ENCODE measurements at places on chromosomes 1 and 21.
A peak's percentile ranks its signal among the peaks of the same experiment; 100 is the strongest.

- no peak for DNase-seq
Measured at GRCh38 chr1:244239261-244239770, 188.2 kb downstream of the ZBTB18 start.

- DNase-seq, result no peak
Measured at GRCh38 chr1:2250721-2251281, 22.7 kb downstream of the SKI start.

GRCh38 chr1:159279773-159280172 lies 22.4 kb upstream of the FCER1A start:
- DNase-seq, result no peak

- DNase-seq, result no peak
Measured at GRCh38 chr1:169896013-169896412, 2.3 kb upstream of the SCYL3 start.

DNA sequence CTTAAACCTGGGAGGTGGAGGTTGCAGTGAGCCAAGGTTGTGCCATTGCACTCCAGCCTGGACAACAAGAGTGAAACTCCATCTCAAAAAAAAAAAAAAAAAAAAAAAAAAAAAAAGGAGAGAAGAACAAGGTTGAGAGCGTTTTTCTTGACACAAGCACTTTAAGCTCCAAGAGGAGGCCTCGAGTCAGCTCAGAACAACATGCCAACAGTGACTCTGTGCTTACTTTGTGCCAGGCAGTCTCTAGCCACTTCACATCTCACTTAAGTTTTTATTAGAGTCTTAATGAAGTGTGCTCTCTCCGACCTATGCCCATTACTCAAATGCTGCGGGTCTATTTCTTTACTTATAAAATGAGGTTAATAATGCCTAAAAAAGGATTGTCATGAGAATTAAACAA lies 13.0 kb downstream of the ATP1A1 start:
- DNase-seq, result no peak

DNA sequence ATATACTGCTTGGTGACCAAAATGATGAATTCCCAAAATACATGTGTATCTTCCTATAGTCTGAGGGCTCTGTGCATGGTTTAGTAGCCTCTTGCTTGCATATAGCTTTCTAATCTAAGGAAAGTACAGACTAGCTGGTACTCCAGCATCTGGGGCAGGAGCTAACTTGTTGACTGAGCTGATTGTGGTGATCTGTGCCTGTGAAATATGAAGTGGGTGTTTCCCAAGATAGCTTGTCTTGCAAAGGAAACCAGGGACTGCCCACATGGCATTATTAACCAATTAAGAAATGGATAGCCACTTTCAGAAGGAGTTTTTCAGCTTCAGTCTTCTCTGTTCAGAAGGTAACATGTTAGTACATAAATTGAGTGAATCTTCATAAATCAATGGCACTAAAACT lies 219.8 kb downstream of the NEGR1 start:
- DNase-seq, result no peak

DNA sequence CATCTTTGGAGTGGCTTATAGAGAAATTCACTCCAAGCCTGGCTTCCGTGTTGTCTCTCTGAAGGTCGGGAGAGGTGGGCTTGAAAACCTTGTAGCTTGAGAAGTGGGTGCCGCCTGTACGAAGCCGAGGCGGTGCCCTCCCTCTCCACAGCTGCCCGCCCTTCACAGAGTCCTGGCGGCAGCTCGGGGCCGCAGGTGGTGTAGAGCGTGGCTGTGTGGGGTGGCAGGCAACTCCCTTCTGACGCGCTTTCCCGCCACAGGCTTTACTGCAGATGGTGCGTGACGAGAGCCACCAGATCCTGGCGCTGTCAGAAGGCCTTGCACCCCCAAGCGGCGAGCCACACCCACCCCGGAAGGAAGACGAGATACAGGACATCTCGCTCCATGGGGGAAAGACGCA lies 33.1 kb upstream of the DIP2A start:
- peak; percentile 50 for DNase-seq

- DNase-seq, result no peak
Measured at GRCh38 chr21:29896884-29897283, 42.9 kb downstream of the GRIK1 start.

GRCh38 chr1:208587110-208587509 lies 342.9 kb upstream of the PLXNA2 start:
- no peak for DNase-seq

DNA sequence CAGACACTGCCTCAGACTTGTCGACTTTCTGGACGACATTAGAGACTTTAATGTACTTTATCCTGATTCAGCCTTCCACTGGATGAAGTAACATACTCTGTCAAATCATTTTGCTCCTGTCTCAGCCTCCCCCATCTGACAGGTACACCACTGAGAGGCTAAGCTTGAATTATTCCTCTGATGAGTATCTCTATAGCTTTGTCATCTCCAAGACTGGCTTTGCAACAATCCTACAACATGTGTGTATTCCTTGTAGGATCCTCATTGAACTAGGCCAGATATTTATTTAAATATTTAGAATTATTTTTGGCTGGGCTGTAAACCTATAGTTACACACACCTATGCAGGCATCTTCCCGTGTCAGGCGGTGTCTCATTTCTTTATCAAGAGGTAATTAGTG lies 1.1 kb upstream of the TRIM58 start:
- no peak for DNase-seq

DNA sequence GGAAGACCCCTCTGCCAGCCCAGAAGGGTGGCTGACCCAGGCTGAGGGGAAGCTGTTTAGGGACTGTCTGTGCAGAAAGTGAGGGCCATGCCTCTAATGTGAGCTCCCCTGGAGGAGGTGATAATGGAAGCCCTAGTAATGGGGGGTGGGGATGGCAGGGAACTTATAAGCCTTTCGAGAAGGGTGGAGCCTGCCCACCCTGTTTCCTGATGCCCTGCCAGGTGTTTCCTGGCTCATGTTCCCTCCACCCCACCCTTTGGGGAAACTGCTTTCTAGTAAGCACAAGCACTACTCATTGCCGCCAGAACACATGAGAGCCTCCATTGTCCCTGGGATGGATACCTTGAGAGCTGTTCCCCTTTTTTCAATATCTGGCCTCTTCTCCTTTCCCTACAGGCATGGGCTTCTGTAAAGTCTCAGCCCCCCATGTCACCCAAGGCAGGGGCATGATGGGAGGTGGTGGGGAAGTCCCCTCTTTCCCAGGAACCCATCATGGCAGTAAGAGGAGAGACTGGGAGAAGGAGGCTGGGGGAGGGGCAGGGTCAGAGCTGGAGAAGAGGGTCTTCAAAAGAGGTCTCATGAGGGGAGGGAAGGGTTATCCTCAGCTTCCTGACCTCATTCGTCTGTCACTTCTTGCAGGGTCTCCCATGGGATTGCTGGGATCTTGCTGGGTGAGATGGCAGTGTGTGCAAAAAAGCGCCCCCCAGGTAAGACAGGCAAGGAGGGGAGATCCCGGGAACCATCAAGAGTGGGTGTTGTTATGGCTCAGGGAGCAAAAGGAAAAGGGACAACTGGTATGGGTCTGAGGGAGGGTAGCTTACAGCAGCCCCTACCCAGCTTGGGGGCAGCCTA lies 2.4 kb downstream of the ATP8B2 start:
- DNase-seq, result no peak

DNA sequence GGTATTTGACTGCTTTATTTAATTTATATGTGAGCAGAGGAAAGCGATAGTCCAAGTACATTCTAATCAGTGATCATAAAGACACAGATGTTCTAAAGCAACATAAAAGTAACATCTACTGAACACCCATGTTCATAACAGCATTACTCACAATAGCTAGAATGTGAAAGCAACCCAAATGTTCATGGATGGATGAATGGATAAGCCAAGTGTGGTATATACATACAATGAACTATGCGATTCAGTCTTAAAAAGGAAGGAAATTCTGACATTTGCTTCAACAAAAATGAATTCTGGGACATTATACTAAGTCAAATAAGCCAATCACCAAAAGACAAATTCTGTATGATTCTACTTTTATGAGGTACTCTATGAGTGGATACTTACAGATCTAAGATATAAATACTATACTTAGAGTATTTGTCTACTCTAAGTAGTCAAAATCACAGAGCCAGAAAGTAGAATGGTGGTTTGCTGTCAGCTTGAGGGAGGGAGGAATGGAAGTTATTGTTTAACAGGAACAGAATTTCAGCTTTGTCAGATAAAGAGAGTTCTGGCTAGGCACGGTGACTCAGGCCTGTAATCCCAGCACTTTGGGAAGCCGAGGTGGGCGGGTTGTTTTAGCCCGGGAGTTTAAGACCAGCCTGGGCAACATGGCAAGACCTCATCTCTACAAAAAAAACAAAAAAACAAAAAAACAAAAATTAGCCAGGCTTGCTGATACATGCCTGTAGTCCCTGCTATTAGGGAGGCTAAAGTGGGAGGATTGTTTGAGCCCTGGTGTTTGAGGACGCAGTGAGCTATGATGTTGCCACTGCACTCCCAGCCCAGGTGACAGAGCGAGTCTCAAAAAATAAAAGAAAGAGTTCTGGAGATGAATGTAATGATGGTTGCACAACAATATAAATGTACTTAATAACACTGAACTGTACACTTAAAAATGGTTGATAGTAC lies 79.7 kb upstream of the ARHGAP29 start:
- DNase-seq, result no peak

- DNase-seq, result no peak
Measured at GRCh38 chr1:77228836-77229235, 9.6 kb upstream of the PIGK start.

- no peak for DNase-seq
Measured at GRCh38 chr1:219397511-219397910, 215.4 kb downstream of the ZC3H11B start.

GRCh38 chr1:80673935-80674597 lies 1126.7 kb upstream of the ADGRL2 start:
- no peak for DNase-seq

GRCh38 chr1:20430355-20431175 lies 55.4 kb downstream of the CAMK2N1 start:
- DNase-seq, result no peak

GRCh38 chr1:177880339-177880891 lies 89.4 kb downstream of the SEC16B start:
- DNase-seq, result no peak

DNA sequence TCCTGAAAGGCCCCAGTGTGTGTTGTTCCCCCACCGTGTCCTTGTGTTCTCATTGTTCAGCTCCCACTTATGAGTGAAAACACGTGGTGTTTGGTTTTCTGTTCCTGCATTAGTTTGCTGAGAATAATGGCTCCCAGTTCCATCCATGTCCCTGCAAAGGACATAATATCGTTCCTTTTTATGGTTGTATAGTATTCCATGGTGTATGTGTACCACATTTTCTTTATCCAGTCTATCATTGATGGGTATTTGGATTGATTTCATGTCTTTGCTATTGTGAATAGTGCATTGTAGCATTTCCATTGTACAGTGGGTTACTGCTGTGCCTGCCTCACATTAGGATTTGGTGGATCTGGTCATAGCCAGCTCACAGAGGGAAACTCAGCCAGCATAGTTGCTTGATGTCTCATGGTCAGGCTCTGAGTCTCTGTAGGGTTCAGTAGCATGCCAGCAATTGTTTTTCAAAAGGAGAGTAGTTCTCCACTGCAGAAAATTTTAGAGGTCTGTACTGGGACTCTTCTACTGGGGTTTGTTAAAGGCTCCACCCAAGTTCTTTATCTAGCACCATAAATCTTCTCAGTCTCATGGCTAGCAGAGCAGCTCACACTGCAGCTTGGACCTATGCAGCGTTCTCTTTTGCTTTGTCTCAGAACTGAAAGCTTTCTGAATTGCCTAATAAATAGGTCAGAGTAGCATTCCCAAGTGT lies 41.0 kb downstream of the RUNX3 start:
- no peak for DNase-seq

- no peak for DNase-seq
Measured at GRCh38 chr1:46595127-46595526, 8.9 kb downstream of the MKNK1 start.

- no peak for DNase-seq
Measured at GRCh38 chr1:25004355-25004754, 74.3 kb upstream of the RUNX3 start.

DNA sequence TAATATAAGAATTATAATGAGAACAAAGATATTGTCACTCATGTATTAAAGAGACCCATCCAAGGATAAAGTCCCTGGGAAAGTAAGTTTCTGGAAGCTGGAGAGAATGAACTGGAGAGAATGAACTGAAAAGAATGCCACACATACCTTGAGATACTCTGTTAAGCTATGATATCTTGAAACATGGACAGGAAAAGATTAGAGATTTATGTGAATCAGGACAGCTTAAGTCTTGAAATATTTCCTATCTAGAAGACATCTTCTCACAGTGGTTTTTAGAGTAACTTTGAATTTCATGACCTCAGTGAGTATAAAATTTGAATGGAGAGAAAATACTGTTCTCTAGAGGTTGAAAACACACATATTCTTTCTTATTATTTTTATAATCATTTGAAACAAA lies 201.3 kb upstream of the HMCN1 start:
- DNase-seq, result no peak

DNA sequence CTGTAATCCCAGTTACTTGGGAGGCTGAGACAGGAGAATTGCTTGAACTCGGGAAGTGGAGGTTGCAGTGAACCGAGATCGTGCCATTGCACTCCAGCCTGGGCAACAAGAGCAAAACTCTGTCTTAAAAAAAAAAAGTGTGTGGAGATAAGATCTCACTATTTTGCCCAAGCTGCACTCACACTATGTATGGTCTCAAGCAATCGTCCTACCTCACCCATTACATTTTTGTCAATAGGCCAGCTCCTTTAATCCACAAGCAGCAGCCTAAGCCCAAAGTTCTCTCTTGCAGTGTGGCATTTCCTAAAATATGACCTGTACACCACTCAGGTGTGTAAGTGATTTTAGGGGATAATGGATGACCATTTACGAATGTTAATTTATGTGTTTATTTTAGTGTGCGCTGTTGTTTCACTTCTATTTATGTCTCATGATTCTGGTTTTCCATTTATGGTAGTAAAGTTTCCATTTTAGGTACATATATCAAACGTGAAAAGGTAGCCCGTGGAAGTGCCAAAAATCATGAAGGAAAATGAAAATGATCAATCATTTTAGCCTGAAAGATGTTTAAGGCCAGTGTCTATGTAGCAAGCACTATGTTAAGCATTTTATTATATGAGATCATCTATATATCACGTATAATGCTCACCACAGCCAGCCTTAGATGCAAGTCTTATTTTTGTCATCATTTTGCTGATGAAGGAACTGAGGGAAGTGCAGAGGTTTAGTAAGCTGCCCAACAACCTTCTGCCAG lies 5.6 kb downstream of the LCK start:
- DNase-seq, result no peak

All from stimulated activated CD8-positive, alpha-beta memory T cell treated with anti-CD3 and anti-CD28 coated beads, Interleukin-12 subunit alpha, Interleukin-12 subunit beta, amount 100 ng/mL, for 1 hour (primary cell).